ENCODE measurements at places on chromosomes 5 and 9.
A peak's percentile ranks its signal among the peaks of the same experiment; 100 is the strongest.

GRCh38 chr9:134585746-134586706 is 55.6 kb upstream of the COL5A1 start:
- peak; percentile 95 for DNase-seq

DNA sequence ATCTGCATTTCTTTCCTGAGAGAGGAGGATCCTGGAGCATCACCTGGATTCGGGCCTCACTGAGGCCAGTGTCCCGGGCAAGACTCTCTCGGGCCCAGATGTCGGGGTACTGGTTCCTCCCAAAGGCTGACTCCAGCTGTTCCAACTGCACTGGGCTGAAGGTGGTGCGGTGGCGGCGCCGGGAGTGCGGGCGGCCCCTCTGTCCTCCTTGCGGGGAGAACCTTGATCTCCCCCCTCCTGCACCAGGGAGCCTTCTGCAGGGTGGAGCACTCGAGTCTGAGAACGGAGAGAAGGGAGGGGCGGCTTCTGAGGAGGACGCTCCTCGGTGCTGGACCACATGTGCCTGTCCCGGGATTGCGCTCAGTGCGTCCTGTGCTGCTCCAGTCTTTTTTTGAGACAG is 2.0 kb downstream of the PROP1 start:
- no peak for DNase-seq

GRCh38 chr9:21381448-21382339 is 3.5 kb downstream of the IFNA2 start:
- no peak for DNase-seq

DNA sequence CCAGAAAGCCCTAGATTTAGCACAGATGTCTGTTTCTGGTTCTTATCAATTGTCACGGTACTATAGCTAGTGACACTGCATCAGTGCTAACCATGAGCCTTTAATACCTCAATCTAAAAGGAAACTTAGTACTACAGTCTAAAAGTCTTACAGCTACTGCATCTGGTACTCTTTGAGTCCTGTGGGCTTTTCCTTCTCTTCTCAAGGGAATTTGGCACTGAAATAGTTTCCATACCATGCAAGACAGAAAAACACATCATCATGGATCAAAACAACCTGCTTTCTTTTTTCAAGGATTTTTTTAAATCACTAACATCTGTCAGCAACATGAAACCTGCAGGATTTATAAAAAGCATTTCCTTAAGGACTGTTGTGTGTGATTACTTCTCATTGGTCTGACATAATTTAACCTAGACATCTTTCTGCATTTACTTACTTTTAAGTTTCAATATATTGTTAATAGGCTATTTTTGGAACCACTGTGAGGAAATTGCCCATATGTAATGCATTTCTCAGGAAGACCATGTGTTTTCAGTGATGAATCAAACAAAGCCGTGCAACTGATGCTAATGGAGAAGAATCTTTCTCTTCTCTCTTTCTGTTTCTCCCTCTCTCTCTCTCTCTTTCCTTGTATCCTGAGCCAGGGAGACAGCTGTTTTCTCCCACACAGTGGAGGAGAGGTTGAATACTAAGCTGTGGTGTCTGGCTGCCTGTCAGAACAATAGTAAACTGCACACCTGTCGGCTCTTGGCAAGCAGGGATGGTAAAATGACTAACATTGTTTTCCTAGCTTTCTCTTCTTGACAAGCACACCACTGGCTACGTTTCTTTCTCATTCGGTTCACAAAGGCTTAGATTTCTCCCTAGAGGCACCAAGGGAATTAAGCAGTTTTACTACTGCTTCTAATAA is 273.4 kb downstream of the CSNK1G3 start:
- peak; percentile 40 for DNase-seq

- DNase-seq = no peak
These were observed 70.4 kb upstream of the SLC1A3 start for GRCh38 chr5:36535859-36536615.

DNA sequence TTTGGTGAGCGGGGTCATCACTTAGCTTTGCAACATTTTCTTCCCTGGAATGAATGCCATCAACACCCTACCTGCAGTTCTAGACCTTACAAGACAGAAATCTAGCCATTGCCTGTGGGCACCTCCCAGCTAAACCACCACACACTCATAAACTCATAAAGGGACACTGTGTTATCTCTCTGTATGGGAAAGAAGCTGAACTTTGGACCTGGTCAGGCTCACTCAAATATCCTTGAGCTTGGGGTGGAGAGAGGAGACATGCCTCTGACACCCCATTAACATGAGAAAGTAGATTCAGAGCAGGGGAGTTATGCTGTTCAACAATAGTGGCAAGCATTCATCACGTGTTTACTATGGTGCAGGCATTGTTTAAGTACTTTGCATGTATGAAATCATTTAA is 205.6 kb downstream of the ZNF462 start:
- DNase-seq = no peak

- DNase-seq = no peak
These were observed 64.4 kb downstream of the USP20 start for GRCh38 chr9:129899620-129900019.

DNA sequence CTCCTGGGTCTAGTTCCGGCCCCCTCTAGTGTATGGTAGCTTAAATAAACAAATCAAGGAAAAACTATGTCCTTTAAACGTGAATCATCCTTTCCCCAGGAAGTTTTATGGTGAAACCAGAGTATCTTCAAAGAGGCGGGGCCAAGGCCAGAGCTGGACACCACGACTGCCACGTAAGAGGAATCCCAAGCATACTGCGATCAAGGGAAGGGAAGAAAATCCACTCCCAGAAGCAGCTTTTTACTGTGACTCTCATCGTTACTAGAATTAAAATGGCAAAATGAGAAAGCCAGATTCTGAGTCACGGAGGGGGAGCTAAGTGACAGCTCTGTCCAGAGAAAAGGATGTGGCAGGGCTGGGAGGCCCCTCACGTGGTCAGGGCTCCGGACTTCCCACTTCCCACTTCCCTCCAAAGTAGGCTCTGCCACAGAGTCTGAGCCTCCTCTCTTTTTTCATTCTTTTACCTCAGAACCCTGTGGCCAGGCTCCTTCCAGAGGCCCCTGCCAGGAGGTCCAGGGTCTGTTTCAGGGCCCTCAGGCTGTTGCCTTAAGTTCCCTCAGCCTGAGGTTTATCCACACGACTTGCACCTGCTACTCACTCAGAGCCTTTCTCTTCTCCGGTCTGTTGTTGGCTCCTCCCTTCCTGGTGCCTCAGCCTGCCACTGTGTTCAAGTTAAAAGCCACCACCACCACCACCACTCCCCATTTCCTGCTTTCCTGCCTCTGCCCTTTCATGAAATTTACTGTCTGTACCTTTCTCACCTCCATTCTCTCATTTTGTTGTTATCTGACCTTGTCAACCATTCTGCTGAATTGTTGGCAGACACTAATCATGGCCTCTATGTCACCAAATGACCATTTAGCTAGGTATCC is 1.4 kb upstream of the GLRX start:
- peak; percentile 89 for DNase-seq

DNA sequence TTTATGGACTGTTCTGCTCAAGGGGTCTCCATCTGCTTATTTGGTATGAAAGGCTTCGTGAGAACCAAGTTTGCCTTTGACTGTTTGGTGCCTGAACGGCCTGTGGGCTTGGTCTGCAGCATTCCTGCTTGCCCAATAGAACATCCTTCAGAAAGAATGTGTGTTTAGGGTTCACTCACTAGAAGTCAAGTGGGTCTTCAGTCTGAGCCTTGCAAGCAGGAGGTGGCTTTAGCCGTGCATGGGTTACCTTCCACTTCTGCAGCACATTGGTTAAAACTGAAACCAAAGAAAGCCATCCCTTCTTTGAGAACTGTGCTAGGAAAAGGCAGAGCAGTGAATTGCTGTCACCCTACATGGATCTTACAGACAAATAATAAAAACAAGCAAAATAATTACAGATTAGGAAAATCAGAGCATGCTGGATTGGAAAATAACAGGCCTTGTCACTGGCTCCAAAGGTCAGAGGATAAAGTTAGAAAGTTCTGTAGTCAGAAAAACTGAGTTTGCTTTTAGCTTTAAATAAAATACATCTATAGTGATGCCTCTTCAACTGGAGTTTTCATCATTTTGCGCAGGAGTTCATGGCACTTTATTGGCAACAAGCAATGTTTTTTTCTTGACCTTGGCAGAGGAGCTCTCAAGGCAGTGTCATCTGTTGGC is 16.6 kb downstream of the WWC1 start:
- DNase-seq = no peak

DNA sequence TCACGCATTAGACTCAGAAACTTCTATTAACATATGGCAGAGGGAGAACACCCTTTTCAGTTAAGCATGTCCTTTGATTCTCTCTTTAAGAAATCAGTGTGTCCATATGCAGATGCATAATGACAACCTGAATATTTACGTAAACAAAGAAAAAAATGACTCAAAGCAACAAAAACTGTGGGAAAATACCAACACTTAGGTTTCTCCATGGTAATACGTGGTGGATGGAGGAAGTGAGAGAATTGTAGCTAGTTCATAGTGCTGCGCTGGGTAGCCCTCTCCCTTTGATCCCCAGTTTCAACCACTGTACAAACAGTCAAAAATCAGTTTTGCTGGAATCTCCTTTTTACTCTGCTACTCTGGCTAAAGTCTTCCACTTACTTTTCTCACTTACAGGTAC is 2.0 kb upstream of the MAP3K1 start:
- DNase-seq = no peak

- no peak for DNase-seq
These were observed 18.0 kb upstream of the FBP2 start for GRCh38 chr9:94611638-94612068.

GRCh38 chr5:129746876-129747275 is 1.0 kb upstream of the MINAR2 start:
- DNase-seq = no peak

DNA sequence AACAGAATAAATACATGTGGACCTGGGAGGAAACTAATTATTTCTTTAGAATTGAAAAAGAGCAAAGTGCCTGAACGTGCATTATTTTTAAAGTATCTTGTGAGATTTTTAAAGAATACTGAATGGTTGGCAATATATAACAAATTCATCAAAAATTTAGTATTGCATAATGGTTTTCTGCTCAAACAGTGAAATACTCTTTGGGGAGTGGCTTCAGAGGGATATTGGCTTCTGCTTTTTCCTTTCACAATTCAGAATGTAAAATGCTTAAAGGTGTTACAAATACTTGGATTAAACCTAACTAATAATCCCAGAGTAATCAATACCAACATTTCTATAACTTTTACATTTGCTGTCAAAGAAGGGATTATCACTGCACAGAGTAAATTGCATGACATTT is 379.3 kb upstream of the CHD1 start:
- DNase-seq = no peak

- DNase-seq = no peak
These were observed 270.0 kb downstream of the NSG2 start for GRCh38 chr5:174315471-174315870.

DNA sequence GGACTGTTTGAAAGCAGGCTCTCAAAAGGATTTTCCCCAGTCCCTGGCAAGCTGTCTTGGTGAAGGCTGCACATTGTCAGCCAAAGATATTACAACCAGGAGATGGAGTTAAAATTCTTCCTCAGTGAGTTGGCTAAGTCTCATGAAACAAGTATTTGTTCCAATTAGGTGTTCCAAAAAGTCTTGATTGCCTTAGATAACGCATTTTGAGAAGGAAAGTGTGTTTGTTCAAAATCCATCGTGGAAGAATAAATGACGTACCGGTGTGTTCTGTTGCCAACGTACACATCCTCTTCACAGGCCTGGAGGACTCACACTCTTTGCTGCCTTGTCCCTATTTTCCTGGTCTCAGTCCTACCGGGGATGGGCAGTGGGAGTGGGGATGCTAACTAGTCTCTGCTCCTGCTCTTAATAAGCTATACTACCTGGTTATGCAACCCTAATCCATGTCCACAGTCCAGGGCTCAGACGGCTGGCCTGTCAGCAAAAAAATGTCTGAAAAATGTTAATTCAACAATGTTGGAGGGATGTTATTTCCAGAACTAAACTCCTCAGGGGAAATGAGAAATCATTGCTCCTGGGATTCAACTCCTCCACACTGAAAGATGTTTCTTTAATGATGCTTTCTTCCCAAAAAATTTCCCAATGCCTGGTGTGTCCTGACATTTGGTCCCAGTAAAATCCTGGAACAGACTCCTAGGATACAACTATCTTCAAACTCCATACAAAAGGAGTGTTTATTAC is 175.3 kb upstream of the KLF9 start:
- DNase-seq = peak; percentile 72

GRCh38 chr5:33843579-33843978 is 48.2 kb downstream of the ADAMTS12 start:
- DNase-seq = no peak

DNA sequence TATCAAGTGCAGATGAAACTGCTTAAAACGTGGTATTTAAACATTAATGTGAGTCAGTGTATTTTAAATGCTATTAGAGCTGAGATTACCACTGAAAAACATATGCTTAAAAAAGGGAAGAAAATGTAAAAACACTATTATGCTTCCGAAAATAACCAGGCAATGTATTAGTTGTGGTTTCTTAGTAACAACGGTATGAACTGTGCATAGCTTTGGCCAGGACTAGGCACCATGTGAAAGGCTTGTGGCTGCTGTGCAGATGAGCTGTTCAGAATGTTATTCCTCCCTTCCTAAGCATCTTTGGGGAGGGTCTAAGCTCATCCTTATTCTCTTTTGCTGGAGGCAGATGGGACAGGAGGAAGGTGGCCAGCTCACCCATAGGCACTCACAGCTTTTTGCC is 84.9 kb downstream of the NTRK2 start:
- DNase-seq = peak; percentile 4

DNA sequence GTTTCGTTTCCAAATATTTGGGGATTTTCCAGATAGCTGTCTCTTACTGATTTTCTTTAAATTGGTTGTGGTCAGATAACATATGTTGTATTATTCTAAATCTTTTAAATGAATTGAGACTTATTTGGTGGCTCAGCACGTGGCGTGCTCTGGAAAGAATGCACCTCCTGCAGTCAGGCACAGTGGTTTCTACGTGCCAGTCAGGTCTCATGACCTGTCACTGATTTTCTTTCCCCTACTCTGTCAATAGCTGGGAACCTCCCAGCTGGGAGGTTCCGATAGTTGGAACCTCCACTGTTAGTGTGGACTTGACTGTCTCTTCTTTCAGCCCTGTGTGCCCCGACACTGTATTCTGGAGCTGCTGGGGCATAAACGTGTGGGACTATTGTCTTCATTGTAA is 27.6 kb downstream of the TRIP13 start:
- DNase-seq = no peak

DNA sequence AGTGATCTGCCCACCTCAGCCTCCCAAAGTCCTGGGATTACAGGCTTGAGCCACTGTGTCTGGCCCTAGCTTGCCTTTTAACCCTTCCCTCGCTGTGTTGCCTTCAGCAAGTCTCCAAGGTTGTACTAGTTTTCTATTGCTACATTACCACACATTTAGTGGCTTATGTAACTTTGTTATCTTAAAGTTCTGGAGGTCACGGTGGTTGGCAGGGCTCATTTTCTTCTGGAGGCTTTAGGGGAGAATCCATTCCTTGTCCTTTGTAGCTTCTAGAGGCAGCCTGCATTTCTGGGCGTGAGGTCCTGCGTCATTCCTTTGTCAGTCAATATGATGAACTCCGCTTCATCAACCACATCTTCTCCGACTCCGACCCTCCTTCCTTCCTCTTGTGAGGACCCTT is 2.9 kb upstream of the PRRC2B start:
- no peak for DNase-seq

- DNase-seq = no peak
These were observed 366.3 kb downstream of the ICE1 start for GRCh38 chr5:5788793-5789192.

All from AG08395 (cell line).